ENCODE measurements at places on chromosomes 2 and 18. TPM values are rescaled to one million over a fixed set of nuclear protein-coding genes. Genes with fewer than 3 reads are reported as not detected.
A peak's percentile ranks its signal among the peaks of the same experiment; 100 is the strongest.

DNA sequence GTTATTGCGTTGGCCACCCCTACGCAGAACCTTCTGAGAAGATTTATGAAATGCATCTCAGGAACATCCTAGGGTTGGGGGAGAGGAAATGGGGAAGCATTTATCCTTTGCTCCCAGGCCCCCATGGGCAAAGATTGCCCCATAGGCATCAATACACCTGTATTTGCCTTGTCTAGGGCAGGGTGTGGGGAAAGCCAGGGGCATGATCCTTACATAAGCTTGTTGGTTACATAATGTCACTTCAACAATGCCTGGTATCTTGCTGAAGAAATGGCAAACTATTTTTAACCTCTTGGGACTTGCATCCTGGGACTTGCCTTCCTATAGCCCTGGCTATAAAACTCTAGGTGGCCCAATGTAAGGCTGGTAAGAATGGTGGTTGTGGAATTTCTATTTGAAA lies 53.9 kb upstream of the SPRED2 start:
- no peak for DNase-seq

The GAL3ST2 gene
- total RNA-seq: not detected

DNA sequence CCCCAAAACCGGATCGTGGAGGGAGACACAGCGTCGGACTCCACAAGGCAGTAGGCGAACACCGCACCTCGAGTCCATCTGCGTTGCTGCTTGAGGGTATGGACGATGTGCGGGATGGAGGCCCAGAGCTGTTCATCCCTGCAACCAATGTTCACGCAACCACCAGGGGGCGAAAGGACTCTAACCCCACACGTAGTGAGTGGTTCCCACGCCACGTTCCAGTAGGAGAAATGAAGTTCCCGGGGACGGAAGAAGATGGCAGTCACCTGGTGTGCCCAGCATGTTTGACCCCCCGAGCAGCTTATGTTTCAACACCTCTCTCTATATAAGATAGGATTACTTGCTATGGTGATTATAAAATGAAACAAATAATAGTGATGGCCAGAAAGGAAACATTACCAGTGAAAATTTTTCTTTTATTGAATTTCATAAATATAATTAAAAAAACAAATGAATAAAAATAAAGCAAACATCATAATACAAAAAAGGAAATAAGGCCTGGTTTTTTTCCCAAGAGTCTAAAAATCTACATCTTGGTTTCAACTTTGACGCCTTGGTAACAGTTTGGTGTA lies 184.3 kb downstream of the SH3BP4 start:
- peak; percentile 91 for DNase-seq

The RBKS gene
- total RNA-seq: 2.7 TPM

GRCh38 chr2:172600557-172601008 lies 44.7 kb downstream of the PDK1 start:
- DNase-seq: no peak

The NAT8 gene
- not detected for total RNA-seq

The CHAC2 gene
- 0.45 TPM for total RNA-seq

The GREB1 gene
- total RNA-seq: 4.8 TPM

The TXNDC2 gene
- total RNA-seq: not detected

The ASB18 gene
- total RNA-seq: not detected

The SCN7A gene
- total RNA-seq: 40.8 TPM

All from stomach (tissue), 19 donors.